Activated CD4-positive, alpha-beta T cell treated with anti-CD3 and anti-CD28 coated beads, Interleukin-2, amount 50 U/mL, for 48 hours (primary cell): ENCODE measurements at places on chromosomes 2 and 18.

DNA sequence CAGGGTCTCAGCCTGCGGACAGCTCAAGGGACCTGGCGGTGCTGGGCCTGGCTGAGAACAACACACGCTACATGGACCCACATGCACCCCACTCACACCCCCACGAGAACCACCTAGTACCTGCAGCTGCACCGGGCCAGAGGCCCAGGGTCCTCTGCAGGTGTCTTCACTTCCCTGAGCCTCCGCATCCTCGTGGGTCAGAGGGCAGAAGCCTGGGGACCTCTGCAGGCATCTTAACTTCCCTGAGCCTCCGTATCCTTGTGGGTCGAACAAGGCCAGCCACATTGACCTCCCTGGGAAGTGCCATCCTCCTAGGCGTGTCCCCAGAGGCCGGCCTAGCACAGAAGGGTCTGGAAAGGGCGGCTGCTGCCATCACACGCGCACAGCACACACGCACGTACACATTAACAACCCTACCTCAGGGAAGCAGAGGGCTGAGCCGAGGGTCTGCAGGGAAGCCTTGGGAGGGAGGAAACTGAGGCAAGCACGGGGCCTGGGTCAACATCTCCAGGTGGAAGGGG lies 62.5 kb upstream of the HPCAL1 start:
- DNase-seq = no peak

- DNase-seq = no peak
These were observed 3.9 kb upstream of the SP5 start for GRCh38 chr2:170711196-170711773.

DNA sequence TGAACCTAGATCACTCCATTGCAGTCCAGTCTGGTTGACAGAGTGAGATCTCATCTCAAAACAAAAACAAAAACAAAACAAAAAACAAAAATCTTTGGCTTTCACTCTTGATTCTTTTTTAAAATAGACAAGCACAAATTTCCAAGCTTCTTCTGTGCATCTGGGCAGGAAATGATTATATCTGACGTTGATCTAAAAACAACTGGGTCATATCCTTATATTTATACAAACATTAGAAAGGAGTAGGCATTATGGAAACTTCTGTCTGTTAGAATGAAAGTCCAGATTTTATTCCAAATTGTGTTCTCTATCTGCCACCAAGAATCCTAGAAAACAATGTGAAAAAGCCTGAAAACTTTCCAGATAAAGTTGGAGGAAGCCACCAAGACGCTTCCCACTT lies 26.2 kb upstream of the PMAIP1 start:
- no peak for DNase-seq

GRCh38 chr18:49581371-49581770 lies 19.5 kb downstream of the LIPG start:
- no peak for DNase-seq

DNA sequence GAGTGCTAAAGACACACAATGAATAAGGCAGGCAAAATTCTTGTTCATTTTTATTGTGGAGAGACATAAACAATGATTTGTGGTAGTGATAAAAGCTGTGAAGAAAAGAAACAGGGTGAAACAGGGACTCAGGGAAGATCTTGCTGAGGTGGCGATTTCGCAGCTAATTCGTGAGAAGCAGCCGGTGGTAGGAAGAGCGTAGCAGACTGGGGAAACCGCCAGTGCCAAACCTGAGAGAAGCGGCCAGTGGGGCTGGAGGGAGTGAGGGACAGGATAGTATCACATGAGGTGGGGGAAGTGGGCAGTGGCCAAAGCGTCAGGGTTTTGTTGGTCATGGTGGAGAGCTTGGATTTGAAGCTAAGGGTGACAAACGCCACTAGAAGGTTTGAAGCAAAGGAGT lies 42.3 kb downstream of the TMEM178A start:
- no peak for DNase-seq

DNA sequence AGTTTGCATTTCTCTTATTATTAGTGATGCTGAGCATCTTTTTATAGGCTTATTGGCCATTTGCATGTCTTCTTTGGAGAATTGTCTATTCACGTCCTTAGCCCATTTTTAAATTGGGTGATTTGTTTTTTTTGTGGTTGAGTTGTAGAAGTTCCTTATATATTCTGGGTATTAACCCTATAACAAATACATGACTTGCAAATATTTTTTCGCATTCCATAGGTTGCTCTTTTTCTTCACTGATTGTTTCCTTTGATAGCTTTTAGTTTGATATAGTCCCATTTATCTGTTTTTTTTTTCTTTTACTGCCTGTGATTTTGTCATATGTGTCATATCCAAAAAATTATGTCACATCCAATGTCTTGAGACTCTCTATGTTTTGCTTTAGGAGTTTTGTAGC lies 243.6 kb downstream of the GPD2 start:
- DNase-seq = no peak

- DNase-seq = no peak
These were observed 75.7 kb upstream of the TFCP2L1 start for GRCh38 chr2:121360566-121361300.

GRCh38 chr18:48422947-48423378 lies 13.8 kb upstream of the ZBTB7C start:
- no peak for DNase-seq

DNA sequence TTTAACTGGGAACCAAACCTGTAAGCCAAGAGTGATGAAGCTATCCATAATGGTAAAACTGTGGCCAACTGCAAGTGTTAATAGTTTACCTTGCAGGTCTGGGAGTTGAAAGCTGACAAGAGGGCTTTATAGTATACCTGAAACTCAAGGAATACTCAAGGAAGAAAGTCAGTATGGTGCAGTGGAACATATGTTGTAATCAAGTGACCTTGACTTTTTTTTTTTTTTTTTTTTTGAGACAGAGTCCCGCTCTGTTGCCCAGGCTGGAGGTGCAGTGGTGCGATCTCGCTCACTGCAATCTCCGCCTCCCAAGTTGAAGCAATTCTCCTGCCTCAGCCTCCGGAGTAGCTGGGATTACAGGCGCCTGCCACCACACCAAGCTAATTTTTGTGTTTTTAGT lies 27.6 kb downstream of the VIL1 start:
- no peak for DNase-seq

- DNase-seq = no peak
These were observed 43.2 kb upstream of the SESTD1 start for GRCh38 chr2:179307616-179308371.

- DNase-seq = no peak
These were observed 26.9 kb upstream of the GLS start for GRCh38 chr2:190853531-190854383.
